ENCODE measurements at places on chromosomes 3 and 15.

- DNase-seq, result no peak
Measured at GRCh38 chr3:103372031-103372430, 937.2 kb downstream of the ZPLD1 start.

GRCh38 chr3:158668506-158668905 is 3.9 kb downstream of the LXN start:
- DNase-seq, result no peak

DNA sequence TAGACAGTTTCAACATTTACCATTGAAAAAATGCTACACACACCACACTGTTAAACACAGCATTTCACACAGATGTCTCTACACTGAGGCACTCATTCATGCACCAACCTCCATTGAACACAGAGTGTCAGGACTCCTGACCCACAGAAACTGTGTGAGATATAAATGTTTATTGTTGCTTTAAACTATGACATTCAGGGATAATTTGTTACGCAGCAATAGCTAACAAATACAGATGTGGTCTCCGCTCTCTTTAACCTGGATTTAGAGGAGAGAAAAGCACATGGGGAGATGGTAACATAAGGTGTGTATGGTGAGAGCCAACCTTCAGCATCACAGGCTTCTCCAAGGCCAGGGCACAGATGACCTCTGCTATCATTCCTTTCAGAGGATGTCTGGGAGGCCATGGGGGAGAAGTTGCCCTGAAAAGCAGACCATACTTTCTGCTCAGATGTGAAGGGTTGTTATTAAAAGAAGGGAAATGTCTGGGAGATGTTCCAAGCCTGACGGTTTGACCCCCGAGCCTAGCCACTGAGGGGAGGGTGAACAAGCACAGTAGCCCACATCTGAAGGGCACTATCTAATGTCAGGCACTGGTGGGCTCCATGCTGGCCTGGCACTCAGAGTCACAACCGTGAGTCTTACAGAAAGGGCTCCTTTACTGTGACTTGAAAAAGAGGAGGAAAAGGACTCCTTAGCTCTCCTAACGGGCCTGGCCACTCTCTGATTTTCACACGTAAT is 284.5 kb upstream of the TLE3 start:
- DNase-seq, result no peak

DNA sequence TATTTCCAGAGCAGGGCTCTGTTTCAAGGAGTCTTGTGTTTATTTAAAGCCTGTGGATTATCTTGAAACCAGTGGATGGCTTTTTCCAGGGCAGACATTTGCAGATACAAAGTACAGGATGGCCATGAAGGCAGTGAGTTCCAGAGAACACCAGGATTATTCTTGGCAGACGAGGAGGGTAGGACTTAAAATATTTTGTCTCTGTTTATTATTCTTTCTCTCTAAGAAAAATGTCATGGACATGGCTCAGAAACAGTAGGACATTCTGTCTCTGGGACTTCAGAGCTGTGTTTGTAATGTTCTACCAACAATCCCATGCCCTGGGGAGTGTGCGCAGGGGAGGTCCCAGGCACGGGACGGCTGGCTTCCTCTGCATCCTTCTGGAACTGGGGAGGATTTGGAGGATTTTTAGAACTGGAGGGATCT is 125.9 kb downstream of the ATP10A start:
- DNase-seq, result no peak

Measured in stimulated activated CD4-positive, alpha-beta T cell treated with anti-CD3 and anti-CD28 coated beads, Interleukin-4, amount 100 ng/mL, for 24 hours (primary cell).